ENCODE measurements at places on chromosomes 1 and 21.
A peak's percentile ranks its signal among the peaks of the same experiment; 100 is the strongest.

DNA sequence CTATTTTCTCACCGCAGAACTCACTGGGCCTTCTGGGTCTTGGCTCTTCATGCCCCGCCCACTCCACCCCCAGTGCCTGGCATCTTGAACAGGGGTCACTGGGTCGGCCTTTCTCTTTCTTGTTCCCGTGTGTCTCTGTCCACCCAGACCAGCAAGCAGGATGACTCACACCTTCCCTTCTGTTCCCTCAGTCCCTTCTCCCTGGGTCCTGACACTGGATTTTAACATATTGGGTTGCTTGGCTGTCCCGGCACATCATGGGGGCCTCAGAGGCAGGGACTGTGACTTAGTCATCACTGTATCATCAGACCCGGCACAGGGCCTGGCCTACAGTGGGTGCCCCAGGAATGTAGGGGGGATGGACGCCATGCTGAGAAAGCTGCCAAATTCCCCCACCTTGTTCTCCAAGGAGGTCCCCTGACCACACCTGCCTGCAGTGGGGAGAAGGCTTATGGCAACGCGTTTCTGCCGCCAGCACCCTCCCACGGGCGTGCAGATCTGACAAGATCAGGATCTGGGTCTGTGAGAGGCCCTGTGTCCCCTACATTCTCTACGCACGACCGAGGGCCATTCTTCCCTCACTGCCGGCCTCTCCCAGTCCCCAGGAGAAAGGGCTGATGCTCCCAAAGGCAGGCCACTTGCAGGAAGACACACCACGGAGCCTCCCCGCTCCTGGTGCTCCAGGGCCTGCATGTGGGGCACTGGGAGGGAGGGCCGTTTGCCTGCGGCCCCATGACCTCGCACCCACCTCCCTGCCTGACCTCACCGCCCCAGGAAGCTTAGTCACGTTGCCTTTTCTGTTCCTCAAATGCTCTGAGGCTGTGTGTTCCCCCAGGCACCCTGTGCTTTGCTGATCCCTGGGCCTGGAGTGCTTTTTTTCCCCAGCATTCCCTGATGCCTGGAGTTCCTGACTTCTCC lies 157.2 kb upstream of the TMEM51 start:
- DNase-seq: no peak

GRCh38 chr21:45613881-45614280 lies 29.6 kb upstream of the PCBP3 start:
- no peak for DNase-seq

DNA sequence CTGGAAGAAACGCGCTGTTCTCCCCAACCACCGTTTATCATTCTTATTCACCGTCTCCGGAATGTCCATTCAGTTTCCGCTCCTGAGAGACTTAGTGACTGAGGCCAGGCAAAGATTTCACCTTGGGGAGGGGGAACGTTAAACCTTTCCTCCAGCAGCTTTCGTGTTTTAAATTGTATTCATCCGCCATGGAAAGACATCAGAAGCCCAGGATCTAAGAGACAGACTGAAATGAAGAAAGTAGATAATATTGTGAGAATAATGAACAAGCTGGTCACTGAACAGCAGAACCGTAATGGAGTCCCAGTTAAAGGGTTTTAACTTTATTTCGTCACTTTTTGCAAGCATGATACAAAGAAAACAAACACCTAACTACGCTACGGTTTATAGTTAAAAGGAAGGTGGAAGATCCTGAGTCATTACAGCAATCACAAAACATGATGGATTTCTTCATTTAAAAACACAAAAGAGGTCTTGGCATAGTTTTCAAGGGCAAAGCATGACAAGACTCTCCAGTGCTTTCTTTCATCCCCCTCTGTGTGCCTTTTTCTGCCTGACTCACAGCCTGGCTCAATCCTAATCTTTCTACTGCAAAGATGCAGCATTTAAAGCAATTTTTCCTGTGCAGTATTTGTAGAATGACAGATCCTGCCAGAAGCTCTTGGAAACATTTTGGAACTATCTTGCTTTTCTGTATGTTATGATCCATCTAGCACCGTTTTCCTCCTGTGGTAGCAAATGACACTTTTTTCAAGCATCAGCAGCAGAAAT lies 722 bp upstream of the SLC19A2 start:
- no peak for DNase-seq

GRCh38 chr1:228417483-228418203 lies 982 bp upstream of the TRIM17 start:
- DNase-seq: no peak

GRCh38 chr1:93705892-93706500 lies 24.4 kb upstream of the BCAR3 start:
- no peak for DNase-seq

DNA sequence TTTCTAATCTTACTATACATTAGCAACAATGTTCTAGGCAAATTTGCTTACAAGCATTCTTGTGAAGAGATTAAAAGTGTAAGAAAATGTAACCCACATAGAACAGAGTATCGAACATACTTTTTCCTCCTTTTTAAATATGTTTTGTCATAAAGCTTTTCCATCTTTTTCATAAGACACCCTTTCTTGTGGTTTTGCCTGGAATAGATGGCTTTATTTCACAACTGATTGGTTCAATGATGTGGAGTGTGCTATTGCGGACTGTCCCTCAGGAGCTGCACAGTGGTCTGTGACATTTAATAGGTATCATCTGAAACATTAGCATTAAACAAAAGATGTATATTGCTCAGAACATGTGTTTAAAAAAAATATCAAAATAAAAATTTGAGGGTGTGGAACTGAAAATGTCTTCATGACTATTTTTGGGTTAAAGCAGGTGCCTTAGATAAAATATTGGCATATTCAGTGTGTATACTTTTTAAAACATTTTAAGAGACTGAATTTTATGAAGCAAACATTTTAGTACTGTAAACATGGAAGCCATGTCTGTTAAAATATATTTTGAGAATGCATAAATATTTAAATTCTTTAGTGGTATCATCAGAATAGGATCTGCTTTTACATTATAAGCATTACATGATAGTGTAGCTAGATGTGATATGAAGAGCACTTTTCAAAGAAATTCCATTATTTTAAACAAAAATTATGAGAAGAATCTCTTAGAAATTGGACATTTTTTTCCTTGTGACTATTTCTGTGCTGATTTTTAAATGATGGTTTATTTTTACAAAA lies 48.3 kb upstream of the C1orf146 start:
- no peak for DNase-seq

DNA sequence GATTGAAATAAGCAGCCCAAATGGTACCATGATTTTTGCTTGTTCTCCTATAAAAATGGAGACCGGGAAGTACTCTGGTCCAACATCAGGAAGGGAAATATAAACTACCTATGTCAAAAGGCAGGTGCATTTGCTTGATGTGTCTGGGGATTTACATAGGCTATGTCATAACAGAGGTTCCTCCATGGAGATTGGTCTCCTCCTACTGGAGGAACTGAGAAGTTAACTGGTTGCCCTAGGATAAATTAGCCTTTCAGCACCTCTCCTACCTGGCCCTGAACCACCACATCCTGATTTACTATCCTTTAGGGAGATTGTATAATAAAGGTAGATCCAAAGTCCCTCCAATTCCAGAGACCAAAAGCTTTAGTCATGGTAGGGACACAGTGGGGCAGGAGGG lies 1109.3 kb upstream of the B3GALT2 start:
- peak; percentile 18 for DNase-seq

DNA sequence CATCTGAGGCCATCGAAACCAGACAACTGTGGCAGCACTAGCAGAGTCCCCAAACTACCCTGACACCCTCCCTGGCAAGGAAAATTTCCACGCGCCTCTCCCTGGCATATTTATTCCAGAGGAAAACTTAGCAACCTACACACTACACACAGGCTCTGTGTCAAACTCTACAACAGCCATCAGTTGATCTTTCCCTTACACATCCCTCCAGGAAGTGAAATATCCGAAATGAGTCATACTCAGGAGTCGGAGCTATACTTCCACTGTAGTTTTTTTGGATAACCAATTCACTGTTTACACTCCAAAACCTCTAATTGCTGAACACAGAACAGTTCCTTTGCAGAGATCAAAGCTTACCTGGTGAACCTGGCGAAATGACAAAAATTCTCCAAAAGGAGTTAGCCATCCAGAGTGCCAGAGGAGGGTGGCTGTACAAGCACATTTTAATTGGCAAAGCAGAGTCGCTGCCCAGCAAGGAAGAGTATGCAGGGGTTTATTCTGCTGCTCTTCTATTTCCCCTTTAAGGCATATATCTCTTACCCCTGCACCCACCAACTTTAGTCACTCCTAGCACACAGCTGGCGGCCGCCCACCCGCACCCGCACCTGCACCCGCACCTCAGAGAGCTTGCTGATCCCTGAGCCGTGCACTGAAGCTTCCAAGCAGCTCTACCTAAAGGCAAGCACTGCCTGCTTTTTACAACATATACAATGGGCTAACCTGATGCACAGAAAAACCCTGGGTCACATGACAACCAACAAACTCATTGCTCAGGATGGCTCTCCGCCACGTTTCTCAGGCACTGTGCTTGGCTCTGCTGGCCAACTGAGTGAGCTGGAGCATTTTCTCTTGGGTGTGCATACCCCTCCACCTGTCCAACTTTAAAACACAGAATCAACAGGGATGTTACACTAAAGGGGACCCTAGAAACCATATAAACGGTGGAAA lies 54.9 kb downstream of the CAPZB start:
- DNase-seq: no peak

- peak; percentile 20 for DNase-seq
Measured at GRCh38 chr1:37561133-37562132, 4.7 kb downstream of the DNALI1 start.

- DNase-seq: no peak
Measured at GRCh38 chr1:84146411-84147032, 2.5 kb downstream of the PRKACB start.

- DNase-seq: no peak
Measured at GRCh38 chr1:27816921-27817630, 13.5 kb upstream of the PPP1R8 start.

DNA sequence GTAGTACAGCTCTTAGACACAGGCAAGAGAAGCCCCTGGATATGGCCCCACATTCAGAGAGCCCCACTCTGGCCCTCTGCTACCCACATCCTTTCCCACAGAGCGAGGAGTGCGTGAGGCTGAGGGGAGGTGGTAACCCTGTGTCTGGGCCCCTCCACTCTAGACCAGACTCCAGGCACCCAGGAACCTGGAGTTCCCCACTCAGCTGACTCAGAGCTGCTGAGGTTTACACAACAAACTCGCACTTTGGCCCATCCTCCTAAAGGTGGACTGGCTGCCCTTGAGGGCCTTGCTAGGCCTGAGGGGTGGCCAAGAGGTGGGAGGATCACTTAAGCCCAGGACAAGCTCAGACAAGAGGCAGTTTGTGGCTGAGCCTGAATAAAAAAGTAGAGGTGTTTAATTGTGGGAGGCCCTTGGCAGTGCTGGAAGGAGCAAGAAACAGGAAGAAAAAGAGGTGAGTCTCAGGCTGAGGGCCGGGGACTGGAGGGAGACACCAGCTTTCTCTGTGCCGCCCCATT lies 10.7 kb downstream of the MR1 start:
- peak; percentile 70 for DNase-seq

- DNase-seq: no peak
Measured at GRCh38 chr1:147204080-147204479, 21.1 kb downstream of the FMO5 start.

DNA sequence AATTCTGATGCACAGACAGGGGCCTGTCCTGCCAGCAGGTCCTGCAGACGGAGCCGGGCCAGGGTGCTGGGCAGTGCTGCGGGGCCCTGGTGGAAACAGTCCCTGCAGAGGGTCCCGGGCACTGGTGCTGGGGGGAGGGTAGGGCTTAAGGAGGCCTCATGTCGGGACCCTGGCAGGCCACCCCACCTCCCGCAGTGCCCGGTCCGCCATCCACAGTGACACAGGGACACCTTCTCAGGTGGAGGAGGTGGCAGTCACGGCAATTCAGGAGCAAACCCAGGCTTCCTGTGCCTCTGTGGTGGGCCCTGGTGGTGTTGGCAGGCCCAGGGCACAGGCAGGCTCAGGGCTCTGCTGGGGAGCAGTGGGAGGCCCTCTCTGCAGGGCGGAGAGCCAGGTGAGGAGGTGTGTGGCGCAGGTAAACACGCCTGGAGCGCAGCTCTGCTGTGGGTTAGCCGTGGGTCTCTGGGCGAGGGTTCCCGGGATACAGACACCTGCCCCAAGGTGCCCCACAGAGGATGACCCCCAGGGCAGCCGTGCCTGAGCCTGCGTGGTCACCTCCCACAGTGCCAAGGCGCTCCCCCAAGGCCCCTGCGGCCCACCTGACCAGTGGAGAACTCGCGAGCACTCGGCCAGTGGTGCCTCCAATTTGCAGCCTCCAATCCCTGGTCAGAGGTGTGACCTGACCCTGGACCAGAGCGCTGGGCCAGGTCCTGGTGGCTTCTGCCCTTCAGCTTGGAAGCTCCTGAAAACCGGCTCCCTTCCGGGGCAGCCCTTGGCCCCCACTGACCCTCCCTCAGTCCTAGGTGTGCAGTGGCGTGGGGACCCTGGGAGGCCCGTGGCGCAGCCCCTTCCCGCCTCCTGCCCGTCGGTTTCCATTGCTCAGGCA lies 19.2 kb downstream of the COL18A1 start:
- no peak for DNase-seq

- peak; percentile 48 for DNase-seq
Measured at GRCh38 chr1:201703621-201704438, 125.1 kb upstream of the IPO9 start.

- DNase-seq: no peak
Measured at GRCh38 chr1:180123463-180123936, 31.2 kb upstream of the QSOX1 start.

DNA sequence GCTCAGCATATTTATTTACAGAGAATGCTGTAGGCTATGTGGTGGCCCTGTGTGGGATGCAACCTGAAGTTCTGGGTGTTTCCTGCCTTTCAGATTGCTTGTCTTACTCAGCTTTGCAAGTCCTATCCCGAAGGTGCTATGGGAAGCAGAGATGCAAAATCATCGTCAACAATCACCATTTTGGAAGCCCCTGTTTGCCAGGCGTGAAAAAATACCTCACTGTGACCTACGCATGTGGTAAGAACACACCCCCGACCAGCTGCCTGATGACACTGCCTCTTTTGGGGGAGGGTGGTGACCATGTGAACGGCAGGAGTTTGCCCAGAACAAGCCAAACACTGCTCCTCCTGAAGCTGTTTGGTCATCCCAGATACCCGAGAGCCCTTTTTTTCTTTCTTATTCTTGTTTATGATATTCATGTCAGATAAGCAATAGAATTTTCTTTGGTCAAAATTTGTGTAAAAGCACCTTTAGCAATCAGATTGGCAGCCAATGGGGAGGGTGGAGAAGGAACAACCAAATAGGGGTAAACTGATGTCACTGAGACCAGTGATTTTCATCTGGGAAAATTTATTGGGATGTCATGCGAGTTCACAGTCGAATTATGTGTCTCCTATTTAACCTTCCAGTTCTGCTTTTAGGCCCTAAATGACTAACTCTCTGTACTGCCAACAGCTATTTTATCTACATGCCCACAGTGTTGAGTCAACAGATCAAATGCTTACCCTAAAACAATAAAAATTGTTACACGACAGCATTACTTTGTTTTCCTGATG lies 82.6 kb downstream of the EVA1C start:
- no peak for DNase-seq

- DNase-seq: no peak
Measured at GRCh38 chr1:6691507-6691906, 10.1 kb downstream of the DNAJC11 start.

All from CD4-positive, alpha-beta T cell treated with Interleukin-15 for 1 hour (primary cell).